ENCODE measurements at places on chromosomes 3 and 15. TPM values are rescaled to one million over a fixed set of nuclear protein-coding genes. Genes with fewer than 3 reads are reported as not detected.

Gene DNAH12
- 0.27 TPM for total RNA-seq

Gene DPPA2
- total RNA-seq = not detected

- no peaks in the 10 kb centered on the region for H3K4me1 ChIP-seq
- H3K27me3 ChIP-seq = no peaks in the 10 kb centered on the region
- no peak for DNase-seq
- peaks cover 15% of the 10 kb centered on the region for H3K36me3 ChIP-seq
- H3K27ac ChIP-seq = no peak overlapping the region
- H3K4me3 ChIP-seq = no peak overlapping the region
Observed at GRCh38 chr15:61871926-61872522, 188.2 kb downstream of the VPS13C start.

DNA sequence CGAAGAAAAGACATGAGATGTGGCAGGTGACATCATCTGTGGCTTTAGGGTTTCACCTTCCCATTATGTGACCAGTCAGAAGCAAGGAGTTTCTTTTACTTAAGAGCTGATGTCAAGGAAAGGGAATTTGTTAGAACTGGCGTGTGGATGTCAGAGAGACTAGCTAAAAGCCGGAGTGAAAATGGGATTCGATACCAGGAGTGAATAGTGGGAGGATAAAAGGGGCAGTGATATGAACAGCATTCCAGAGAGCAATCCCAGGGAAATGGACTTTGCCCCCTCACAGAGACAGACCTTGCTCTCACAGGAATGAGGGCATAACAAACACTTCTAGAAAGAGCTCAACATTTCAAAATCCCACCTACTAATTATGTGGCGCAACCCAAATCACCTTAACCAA lies 5.9 kb upstream of the FMN1 start:
- no peak overlapping the region for H3K27ac ChIP-seq
- H3K36me3 ChIP-seq = no peaks in the 10 kb centered on the region
- DNase-seq = no peak
- no peaks in the 10 kb centered on the region for H3K4me1 ChIP-seq
- no peaks in the 10 kb centered on the region for H3K27me3 ChIP-seq

DNA sequence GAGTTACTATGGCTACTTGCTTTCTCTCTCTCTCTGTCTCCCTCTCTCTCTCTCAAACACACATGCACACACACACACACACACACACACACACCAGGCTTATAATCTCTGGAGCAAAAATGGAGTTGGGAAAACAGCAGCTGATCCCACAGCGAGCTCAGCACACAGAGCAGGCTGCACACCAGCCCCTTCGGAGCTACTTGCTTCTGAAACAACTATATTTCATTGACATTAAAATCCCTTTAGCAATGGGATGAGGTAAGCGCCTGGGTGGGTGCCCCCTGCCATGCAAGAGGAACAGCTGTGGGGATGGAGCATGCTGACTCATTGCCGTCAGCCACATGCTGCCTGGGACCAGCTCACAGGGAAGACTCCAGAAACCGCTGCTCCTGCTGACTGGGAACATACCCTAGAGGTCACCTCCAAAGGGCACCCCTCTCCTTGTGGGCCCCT lies 45.7 kb downstream of the B3GNT5 start:
- no peaks in the 10 kb centered on the region for H3K27me3 ChIP-seq
- no peaks in the 10 kb centered on the region for H3K36me3 ChIP-seq
- no peak overlapping the region for H3K27ac ChIP-seq
- H3K4me3 ChIP-seq = no peak overlapping the region
- no peaks in the 10 kb centered on the region for H3K4me1 ChIP-seq

DNA sequence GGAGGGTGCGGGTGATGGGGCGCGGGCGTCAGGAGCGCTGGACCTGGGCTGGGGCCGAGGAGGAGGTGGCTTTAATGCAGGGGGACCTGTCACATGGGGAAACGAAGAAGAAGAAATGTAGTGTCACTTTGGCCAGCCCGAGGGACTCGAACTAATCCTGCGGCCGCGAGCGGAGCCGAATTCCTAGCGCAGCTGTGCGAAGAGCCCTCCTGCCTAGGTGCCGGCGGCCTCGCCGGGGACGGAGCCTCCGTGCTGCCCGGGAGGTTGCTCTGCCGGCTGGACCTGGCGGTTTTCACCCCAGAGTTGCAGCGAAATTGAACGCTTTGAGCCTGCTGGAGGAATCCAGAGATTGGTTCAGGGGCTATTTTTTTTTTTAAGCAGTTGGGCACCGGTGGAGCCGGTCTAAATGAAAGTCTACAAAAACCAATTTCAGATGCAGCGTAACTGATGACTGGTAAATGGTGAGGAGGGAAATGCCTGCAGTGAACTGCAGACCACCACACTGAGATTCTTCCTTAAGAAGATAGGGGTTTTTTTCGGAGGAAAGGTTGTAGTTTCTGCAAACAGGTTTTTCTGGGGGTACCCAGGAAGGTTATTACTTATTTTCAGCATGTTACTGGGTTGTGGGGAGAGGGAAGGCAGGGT lies 662 bp downstream of the TMEM108 start:
- no peaks in the 10 kb centered on the region for H3K27me3 ChIP-seq
- peaks cover 18% of the 10 kb centered on the region for H3K4me1 ChIP-seq
- H3K4me3 ChIP-seq = peak overlapping the region; percentile 56
- peak; percentile 48 for DNase-seq
- H3K36me3 ChIP-seq = no peaks in the 10 kb centered on the region
- H3K27ac ChIP-seq = peak overlapping the region; percentile 2

GRCh38 chr3:139307601-139308555 lies 35.9 kb upstream of the MRPS22 start:
- DNase-seq = no peak
- no peaks in the 10 kb centered on the region for H3K36me3 ChIP-seq
- H3K27me3 ChIP-seq = no peaks in the 10 kb centered on the region

- no peak overlapping the region for H3K4me3 ChIP-seq
- H3K27ac ChIP-seq = no peak overlapping the region
- H3K36me3 ChIP-seq = no peaks in the 10 kb centered on the region
Observed at GRCh38 chr3:140051019-140051957, 116.3 kb downstream of the CLSTN2 start.

Gene RASL12
- 5.1 TPM for total RNA-seq

GRCh38 chr3:14494973-14495300 lies 45.2 kb downstream of the GRIP2 start:
- no peak overlapping the region for H3K27ac ChIP-seq
- no peak overlapping the region for H3K4me3 ChIP-seq
- DNase-seq = no peak
- no peaks in the 10 kb centered on the region for H3K4me1 ChIP-seq
- H3K36me3 ChIP-seq = no peaks in the 10 kb centered on the region

- no peaks in the 10 kb centered on the region for H3K4me1 ChIP-seq
- no peaks in the 10 kb centered on the region for H3K27me3 ChIP-seq
- no peaks in the 10 kb centered on the region for H3K36me3 ChIP-seq
Observed at GRCh38 chr3:167084545-167084944, 295.6 kb downstream of the ZBBX start.

- H3K4me1 ChIP-seq = no peaks in the 10 kb centered on the region
- H3K4me3 ChIP-seq = no peak overlapping the region
- no peaks in the 10 kb centered on the region for H3K36me3 ChIP-seq
Observed at GRCh38 chr15:35876762-35877161, 330.8 kb upstream of the DPH6 start.

Gene AHSG
- total RNA-seq = not detected

Gene FBXW12
- total RNA-seq = not detected

Gene CLDN16
- 0.27 TPM for total RNA-seq

Gene LIPC
- 1.9 TPM for total RNA-seq

Gene TRIP4
- 24.2 TPM for total RNA-seq

GRCh38 chr3:174957551-174958001 lies 98.4 kb downstream of the NAALADL2 start:
- no peak overlapping the region for H3K27ac ChIP-seq
- DNase-seq = no peak
- H3K4me1 ChIP-seq = no peaks in the 10 kb centered on the region

Gene TRIM42
- total RNA-seq = 0.13 TPM

- no peak overlapping the region for H3K27ac ChIP-seq
- no peaks in the 10 kb centered on the region for H3K27me3 ChIP-seq
Observed at GRCh38 chr15:29105151-29105854, 164.3 kb downstream of the NSMCE3 start.

DNA sequence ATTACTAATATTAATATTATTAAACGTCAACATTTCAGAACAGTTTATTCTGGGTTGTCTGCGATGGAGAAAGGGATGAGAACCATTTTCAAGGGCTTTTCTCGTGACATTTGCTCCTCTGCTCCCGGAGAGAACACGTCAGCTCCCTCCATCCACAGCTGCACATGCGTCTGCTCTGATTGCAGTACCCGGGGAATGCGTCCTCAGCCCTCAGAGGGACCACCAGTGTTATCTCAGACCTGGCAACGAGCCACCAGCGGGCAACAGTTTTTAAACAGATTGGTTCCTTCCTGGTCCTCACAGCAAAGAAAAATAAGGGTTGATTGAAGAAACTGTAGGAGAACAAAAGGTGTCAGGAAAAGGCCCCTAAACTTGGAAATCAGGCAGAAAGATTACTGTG lies 202.2 kb upstream of the ADAMTS9 start:
- no peak for DNase-seq
- H3K27me3 ChIP-seq = no peaks in the 10 kb centered on the region

DNA sequence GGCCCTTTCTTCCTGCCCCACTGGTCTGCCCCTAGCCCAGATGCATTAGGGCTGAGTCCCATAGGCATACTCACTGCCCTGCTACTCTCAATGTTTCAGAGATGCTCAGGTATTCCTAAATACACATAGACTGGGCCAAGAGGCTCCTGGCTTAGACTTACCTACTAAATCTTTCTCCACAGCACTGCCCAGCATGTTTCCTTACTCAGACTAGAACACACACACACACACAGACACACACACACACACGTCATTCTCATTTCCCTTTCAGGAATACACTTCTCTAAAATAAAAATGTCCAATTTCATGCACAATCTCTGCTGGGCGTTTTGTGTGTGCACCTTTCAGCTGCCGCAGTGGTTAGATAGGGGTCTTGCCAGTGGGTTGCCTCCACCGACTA lies 175.7 kb downstream of the FAM43A start:
- H3K36me3 ChIP-seq = no peaks in the 10 kb centered on the region
- H3K4me1 ChIP-seq = no peaks in the 10 kb centered on the region
- no peak overlapping the region for H3K27ac ChIP-seq
- H3K4me3 ChIP-seq = no peak overlapping the region

DNA sequence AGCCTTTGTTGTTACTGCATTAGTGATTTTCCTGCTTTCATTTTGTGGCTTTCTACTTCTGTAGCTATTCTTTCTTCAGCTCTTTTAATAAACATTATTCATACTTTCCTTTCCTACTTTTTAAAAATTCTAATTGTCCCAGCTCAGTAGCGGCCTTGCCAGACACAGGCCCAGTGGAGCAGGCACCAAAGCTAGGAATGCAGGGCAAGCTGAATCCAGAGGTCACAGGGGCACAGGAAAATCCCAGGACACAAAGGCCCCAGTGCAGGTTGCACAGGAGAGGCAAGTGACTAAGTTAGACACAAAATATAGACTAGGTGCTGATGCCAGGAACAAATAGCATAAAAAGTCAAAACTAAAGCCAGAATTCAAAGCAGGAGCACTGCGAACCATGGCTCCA lies 49.0 kb upstream of the CCDC80 start:
- no peaks in the 10 kb centered on the region for H3K36me3 ChIP-seq
- H3K27me3 ChIP-seq = no peaks in the 10 kb centered on the region
- no peak overlapping the region for H3K4me3 ChIP-seq
- H3K4me1 ChIP-seq = no peaks in the 10 kb centered on the region

Gene STXBP5L
- total RNA-seq = 19.8 TPM

- H3K4me1 ChIP-seq = peaks cover 58% of the 10 kb centered on the region
- peak overlapping the region; percentile 88 for H3K27ac ChIP-seq
- H3K27me3 ChIP-seq = no peaks in the 10 kb centered on the region
- H3K36me3 ChIP-seq = no peaks in the 10 kb centered on the region
Observed at GRCh38 chr3:53155760-53156159, 5.2 kb upstream of the PRKCD start.

DNA sequence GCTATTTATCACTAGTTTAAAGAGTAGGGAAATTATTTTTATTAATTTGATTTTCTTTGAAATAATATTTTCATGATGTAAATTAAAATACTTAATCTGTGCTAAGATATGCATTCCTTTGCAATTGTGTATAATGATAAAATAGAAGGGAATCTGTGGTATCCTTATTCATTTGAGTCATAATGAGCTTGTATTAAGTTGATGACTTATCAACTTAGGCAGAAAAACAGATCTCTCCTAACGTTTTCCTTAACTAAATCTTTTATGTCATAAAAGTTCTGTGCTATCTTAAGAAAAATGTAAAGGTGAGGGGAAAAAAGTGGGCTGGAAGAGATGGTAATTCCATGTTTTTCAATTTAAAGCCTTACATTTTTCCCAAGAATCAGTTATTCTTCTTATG lies 1.9 kb downstream of the FGF7 start:
- H3K27me3 ChIP-seq = no peaks in the 10 kb centered on the region
- peaks cover 12% of the 10 kb centered on the region for H3K4me1 ChIP-seq
- H3K36me3 ChIP-seq = no peaks in the 10 kb centered on the region
- no peak for DNase-seq
- no peak overlapping the region for H3K4me3 ChIP-seq
- peak overlapping the region; percentile 61 for H3K27ac ChIP-seq

- H3K27me3 ChIP-seq = no peaks in the 10 kb centered on the region
- H3K36me3 ChIP-seq = no peaks in the 10 kb centered on the region
- no peaks in the 10 kb centered on the region for H3K4me1 ChIP-seq
Observed at GRCh38 chr3:179882292-179882691, 154.4 kb downstream of the PEX5L start.

DNA sequence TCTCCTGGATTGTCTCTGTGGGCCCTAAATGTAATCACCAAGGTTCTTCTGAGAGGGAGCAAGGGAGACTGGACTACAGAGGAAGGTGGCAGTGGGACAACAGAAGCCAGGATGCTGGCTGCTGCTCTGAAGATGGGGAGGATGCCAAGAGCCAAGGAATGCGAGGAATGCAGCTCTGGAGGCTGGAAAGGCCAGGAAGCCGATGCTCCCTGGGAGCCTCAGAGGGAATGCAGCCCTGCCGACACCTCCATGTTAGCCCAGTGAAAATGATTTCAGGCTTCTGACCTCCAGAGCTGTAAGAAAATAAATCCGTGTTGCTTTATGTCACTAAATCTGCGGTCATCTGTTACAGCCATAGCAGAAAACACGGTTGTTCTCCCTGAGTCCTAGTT lies 44.1 kb downstream of the UMPS start:
- H3K4me3 ChIP-seq = no peak overlapping the region
- peak overlapping the region; percentile 15 for H3K27ac ChIP-seq
- H3K27me3 ChIP-seq = no peaks in the 10 kb centered on the region

GRCh38 chr3:38133557-38134405 lies 3.1 kb downstream of the ACAA1 start:
- peak; percentile 52 for DNase-seq
- no peak overlapping the region for H3K4me3 ChIP-seq
- H3K27ac ChIP-seq = peak overlapping the region; percentile 71
- no peaks in the 10 kb centered on the region for H3K27me3 ChIP-seq
- peaks cover 35% of the 10 kb centered on the region for H3K4me1 ChIP-seq

GRCh38 chr15:88986949-88987590 lies 73.9 kb upstream of the MFGE8 start:
- DNase-seq = no peak
- no peaks in the 10 kb centered on the region for H3K4me1 ChIP-seq
- H3K27me3 ChIP-seq = no peaks in the 10 kb centered on the region

- peak; percentile 30 for DNase-seq
- no peaks in the 10 kb centered on the region for H3K4me1 ChIP-seq
- H3K4me3 ChIP-seq = no peak overlapping the region
- no peaks in the 10 kb centered on the region for H3K27me3 ChIP-seq
- H3K27ac ChIP-seq = no peak overlapping the region
- no peaks in the 10 kb centered on the region for H3K36me3 ChIP-seq
Observed at GRCh38 chr15:48803877-48804276, 7.0 kb downstream of the CEP152 start.
